ENCODE measurements at places on chromosomes 12 and 14.

- DNase-seq = no peak
These were observed 46.2 kb downstream of the PAWR start for GRCh38 chr12:79644274-79645234.

- no peak for DNase-seq
These were observed 11.3 kb upstream of the SLC38A2 start for GRCh38 chr12:46383654-46384450.

DNA sequence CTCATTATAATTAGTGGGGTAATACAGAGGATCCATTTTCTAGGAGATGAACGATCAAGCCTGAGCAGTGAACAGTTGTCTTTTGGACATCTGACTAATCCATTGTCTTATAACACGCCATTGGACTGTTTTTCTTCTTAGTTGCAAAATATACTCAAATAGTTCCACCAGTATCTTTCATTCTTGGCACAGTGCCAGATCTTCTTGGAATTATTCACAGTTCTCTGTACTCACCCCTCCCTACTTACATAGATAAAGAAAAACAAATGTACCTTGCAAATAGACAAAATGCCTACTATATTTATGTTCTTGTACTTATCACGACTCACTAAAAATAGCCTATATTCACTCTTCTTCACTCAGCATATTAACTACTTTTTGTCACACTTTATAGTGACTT, 3.8 kb downstream of the CBLN3 start:
- no peak for DNase-seq

DNA sequence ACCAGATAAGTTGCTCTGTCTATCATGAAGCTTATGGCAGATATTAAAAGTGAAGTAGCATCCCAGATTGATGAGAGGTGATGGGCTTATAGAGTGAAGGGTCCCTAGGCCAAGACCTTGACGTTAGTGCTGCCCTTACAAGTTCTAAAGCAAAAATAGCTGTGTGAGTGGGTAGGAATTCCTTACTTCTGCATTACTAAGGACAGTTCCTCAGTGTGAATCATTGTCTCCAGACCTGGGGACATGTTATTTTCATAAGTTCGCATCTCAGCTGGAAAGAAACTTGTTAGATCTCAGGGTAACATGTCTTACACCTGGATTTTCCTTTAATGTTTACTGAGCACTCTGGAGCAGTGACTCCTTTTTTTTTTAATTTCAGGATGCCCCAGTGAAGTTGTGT, 28.7 kb downstream of the MAPKAPK5 start:
- DNase-seq = no peak

- DNase-seq = no peak
These were observed 1629.4 kb upstream of the SEL1L start for GRCh38 chr14:83163016-83163415.

DNA sequence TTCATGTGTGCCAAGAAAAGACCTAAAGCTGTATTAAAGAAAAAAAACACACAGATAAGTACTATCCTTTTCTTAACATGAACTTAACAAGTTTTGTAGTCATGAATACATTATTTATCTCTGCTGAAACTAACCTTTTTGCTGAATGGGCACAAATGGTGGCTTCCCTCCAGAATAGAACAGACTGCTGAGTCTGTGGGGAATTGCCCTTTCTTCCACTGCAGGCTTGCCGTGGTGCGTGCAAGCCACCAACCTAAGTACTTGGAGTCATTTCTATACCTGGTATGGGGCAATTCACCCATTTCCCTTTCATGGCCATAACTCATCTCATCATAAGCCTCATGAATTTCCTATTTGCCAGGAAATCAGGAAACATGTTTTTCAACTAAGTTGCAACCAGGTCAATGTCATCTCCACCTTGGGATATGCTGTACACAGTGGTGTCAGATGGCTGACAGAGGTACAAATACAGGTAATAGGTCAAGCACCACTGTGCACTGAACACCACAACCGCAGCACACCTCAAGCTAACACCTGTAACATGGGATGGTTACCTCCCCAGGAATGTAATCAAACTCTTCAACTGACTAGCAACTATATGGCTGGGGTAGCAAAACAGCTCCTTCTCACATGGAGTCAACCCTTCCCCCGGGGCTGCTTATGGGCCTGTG, 49.9 kb downstream of the CATSPERB start:
- no peak for DNase-seq

GRCh38 chr14:74985028-74985310, 17.8 kb upstream of the EIF2B2 start:
- no peak for DNase-seq

DNA sequence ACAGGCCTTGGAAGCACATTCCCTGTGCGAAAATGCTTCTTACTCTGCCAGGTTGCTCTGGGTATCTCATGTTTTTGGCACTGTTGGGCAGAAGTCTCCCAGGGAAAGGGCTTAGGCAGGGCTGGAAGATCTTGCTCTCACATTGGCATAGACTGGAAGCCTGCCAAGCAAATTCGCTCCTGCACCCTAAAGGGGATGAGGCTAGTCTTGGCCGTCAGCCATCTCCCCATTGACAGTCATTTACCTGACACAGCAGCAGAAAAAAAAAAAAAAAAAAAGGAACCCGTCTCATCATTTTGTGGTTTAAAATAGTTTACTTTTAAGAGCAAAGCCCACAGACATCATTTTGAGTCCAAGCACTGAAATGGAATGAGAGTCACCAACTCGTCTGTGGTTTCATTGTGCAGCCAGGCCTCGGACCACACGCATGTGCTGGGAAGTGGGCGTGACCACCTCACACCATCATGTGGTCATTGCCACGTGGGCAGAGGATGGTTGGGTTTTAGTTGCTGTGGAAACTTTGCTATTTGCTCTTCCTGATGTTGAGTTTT, 84.8 kb downstream of the NRXN3 start:
- DNase-seq = no peak

DNA sequence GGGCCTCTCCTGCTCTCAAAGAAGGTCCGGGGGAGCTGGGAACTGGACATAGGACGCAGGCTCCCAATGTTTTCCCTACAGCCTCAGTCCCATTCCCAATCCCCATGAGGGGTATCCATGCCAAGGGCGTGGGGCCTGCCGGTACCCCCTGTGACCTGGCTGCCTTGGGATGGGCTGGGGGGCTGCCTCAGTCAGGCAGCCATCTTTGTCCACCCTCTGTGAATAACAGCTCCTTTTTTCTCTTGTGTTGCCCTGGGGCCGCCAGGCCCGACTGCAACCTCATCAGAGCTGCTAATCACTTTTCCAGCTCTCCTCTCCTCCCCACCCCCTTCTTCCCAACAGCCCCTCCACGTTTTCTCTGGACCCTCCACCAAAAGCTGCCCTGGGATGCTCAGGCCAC, 11.2 kb downstream of the FIGNL2 start:
- DNase-seq = no peak

- DNase-seq = no peak
These were observed 3.1 kb upstream of the AVIL start for GRCh38 chr12:57821474-57822214.

DNA sequence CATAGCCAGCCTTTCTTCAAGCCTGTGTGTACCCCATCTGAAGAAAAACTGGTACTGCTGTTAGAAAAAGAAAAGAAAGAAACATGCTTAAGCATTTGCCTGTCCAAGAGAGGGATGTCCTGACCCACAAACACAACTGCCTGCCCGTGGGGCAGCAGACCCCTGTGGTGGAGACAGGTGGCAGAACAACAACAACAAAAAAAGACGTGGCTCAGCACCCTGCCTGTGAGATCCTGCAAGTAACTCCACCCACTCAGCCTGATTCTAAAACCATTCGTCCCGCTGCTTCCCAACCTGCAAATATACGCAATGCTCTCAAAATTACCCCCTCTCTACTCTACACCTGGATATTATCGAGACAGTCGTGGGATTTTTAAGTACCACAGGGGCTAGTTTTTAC, 64.9 kb upstream of the ZDHHC17 start:
- DNase-seq = no peak

GRCh38 chr14:96901227-96901626, 104.0 kb downstream of the VRK1 start:
- no peak for DNase-seq

- DNase-seq = no peak
These were observed 141.6 kb upstream of the MAX start for GRCh38 chr14:65243766-65244442.

- no peak for DNase-seq
These were observed 88.8 kb upstream of the ATP2B1 start for GRCh38 chr12:89797436-89797835.

DNA sequence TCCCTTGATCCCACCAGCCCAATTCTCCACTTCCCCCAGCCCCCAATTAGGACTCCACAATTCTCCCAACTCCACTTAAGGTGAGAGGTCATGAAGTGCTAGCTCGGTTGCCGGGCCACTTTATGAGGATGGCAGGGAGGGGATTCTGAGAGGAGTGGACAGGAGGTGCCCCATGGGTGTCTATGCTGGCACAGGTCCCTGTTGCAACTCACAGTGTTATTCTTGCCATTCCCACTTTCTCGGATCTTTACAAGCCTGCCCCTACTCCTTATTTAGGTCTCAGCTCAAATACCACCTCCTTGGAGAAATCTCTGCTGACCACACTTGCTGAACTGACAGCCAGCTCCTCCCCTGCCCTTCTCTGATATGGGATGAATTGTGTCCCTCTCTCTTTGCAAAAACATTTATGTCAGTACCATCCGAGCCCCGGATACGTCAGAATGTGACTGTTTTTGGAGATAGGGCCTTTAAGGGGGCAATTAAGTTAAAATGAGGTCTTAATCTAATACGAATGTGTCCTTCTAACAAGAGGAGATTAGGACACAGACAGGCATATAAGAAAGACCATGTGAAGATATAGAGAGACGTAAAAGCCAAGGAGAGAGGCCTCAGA, 4.2 kb upstream of the LGALS3 start:
- DNase-seq = no peak

DNA sequence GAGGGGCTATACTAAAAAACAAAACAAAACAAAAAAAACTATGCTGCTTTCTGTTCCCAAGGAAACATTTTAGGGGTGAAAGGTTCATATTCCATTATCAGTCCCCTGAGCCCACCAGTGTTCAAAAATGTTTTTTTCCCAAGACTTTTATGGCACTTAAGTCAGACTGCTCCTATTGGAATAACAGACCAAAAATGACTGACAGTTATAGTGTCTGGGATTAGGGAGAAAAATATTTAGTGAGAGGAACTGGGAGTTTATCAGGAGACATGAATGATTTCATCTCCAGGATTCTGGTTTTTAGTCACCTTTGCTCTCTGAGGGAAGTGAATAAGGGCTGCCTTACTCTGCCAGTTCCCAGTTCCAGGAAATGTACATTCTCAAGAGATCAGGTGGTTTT, 68.0 kb downstream of the PDE3A start:
- DNase-seq = no peak

DNA sequence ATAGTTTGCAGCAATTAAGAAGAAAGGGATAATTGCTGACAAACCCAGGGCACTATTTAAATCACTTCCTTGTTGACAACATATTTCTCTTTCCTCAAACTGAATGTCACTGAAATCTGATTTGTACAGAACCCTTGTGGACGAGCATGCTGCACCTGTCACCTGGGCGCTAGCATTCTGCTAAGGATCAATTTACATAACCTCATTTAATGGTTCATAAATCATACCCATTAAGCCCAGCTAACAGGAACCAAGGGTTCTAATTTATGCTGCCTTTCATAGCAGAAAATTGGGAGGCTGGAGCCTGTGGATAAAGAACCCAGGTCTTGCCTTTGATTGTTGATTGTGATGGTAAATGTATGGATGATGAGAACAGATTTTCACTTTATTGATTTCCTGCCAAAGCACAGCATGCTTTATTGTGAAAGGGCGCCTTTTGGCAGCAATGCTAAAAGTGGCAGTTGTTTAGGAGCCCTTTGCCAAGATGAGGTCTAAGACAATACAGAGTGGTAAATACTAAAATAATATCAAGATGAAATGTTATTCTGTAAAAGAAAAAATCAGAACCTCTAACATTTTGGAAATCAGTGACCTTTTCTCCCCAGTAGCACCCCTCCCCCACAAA, 95.4 kb downstream of the NKX2-1 start:
- DNase-seq = no peak

GRCh38 chr14:104680806-104681688, 8.4 kb upstream of the INF2 start:
- no peak for DNase-seq

DNA sequence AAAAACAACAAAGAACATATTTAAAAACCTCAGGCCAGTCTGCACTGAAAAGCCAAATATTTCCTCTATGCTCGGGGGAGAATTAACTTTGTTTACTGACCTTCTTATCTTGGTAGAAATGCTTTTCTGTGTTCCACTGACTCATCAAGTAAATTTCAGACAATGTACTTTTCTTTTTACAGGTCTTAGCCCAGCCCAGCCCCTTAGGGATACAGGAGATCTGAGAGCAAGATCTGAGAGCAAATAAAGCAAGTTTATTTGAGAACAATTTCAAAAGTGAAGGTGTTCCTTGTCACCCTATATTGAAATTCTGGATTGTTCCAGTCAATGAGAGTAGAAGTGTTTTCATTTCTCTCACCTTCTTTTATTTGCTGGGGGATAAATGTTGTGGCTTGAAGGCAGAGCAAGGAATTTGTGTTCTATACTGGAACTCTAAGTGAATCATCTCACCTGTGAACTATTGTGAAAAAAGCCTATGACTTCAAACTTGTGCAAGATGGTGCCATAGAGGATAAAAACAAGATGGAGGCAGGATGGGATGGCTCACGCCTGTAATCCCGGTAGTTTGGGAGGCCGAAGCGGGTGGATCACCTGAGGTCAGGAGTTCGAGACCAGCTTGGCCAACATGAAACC, 7.9 kb upstream of the GPRC5A start:
- DNase-seq = no peak

- DNase-seq = no peak
These were observed 14.0 kb upstream of the MUCL1 start for GRCh38 chr12:54840244-54840865.

GRCh38 chr12:83805873-83806272, 1106.7 kb downstream of the SLC6A15 start:
- DNase-seq = no peak

DNA sequence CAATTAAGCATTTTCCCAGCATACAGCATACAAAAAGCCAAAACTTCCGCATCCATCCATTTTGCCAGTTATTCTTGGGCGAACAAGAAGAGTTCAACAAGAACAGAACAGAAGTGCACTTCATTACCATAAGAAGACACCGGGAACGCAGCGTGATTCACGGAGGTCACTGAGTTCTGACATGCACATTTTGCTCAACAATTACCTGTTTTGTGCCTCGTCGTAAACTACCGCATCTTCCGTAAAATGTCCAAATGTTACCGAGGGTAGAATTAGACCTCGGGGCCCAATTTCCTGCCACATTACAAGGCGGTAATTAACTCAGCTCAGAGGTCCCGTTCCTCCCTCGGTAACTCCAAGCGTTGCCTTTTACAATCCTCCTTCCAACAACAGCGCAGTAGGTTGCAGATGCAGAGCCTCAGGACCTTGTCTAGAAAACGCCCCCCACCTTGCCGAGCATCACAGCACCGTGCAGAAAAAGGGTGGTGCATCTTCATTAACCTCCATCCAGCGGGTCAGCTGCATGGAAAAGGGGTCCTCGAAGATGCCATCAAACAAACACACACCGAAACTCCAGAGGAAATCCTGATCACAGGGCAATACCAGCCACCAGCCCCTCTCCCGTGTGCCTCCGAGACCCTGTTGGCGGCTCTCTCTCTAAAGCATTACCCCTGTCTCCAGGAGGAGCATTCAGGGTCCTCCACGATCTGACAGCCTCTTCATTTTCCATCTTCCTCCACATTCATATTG, 125.2 kb downstream of the BCL11B start:
- DNase-seq = no peak
